ENCODE measurements at places on chromosomes 7 and 10. TPM values are rescaled to one million over a fixed set of nuclear protein-coding genes. Genes with fewer than 3 reads are reported as not detected.
A peak's percentile ranks its signal among the peaks of the same experiment; 100 is the strongest.

DNA sequence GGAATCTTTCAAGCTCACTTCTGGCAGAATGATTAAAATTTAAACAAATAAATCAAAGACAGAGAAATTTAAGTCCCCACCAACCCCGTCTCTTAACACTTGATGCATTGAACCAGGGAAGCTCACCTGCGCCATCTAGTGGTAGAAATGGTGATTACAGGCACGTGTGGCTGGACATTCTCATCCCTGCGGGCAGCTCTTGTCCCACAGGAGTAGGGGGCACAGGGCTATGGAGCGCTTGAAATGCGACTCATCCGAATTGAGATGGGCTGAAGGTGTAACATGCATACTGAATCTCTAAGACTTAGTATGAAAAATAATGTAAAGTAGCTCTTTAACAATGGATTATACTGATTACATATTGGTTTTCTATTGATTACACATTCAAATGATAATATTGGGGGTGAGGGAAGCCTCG, 24.8 kb upstream of the SLIT1 start:
- DNase-seq: peak; percentile 71

GRCh38 chr7:94453898-94454297, 55.7 kb upstream of the CASD1 start:
- DNase-seq: no peak

- DNase-seq: no peak
These were observed 603.2 kb downstream of the MAGI2 start for GRCh38 chr7:78850093-78850740.

NYAP1 gene
- total RNA-seq: 1.2 TPM
